ENCODE measurements at places on chromosomes 12 and 14.
A peak's percentile ranks its signal among the peaks of the same experiment; 100 is the strongest.

- DNase-seq = no peak
These were observed 160.2 kb downstream of the RIMBP2 start for GRCh38 chr12:130555628-130556485.

DNA sequence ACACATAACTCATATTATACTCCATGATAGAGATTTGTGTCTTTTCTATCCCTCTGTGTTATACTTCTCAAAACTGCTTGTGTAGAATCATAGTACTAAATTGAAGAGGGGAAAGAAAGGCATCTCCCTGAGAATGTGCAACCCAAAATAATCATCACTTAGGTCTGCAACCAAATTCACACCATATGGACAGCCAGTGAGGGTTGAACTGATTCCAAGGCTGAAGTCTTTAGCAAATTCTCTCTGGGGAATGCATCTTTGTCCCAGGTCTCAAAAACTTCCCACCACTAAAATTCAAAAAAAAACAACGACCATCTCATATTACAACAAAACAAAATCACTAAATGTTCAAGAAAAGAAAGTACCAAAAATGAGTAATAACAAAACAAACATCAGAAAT, 11.0 kb downstream of the ZFC3H1 start:
- DNase-seq = no peak

DNA sequence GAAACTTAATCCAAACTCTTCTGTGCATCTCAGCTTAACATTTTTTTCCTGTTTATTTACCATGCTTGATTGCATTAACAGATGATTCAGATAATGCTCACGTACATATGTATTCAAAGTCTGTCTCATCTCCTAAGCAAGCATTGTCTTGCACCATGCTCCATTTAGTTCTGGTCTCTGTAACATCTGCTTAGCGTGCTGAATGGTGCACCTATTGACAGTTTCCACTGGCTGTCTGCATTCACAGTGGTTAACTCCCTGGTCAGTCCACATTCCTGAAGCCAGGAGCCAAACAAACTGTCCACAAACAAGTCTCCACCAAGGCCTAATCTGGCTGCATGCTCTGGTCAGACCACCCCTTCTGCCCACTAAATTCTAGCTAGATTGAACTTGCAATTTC, 83.9 kb downstream of the KNTC1 start:
- DNase-seq = no peak

- no peak for DNase-seq
These were observed 33.7 kb upstream of the IFT81 start for GRCh38 chr12:110090266-110091135.

- DNase-seq = no peak
These were observed 114.6 kb downstream of the TMEM132C start for GRCh38 chr12:128381541-128381940.

DNA sequence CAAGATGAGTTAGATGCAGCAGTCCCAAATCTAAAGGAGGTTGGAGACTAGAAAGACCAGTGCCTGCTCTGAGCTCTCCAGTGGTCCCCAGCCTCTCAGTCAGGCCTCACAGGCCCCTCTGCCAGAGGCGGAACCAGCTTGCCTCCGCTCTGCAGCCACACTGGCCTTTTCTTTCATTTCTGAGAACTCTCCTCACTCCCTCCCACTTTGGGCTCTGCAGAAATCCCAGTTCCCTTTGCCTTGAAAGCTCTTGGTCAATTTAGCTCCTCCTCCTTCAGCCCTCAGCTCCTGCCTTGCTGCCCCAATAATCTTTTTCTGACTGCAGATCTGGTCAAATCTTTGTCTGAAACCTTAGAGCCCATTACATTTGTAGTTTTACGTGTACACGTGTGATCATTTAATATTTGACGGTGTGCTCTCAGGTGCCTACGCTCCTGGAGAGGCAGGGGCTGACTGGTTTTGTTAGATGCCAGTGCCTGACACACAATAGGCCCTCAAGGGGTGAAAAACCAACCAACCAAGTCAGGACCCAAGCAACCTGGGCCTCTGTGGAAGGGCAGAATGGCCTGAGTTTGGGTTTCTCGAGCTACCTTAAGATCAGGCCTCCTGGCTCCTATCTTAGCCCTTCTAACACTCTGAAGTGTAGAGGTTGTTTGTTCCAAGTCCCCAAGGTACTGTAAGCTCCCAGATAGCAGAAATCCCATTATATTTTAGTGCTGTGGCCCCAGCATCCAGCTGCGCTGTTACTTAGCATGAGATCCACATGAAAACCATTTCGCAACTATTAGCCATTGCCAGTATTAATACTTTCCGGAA, 1.1 kb upstream of the NUDT4 start:
- no peak for DNase-seq

DNA sequence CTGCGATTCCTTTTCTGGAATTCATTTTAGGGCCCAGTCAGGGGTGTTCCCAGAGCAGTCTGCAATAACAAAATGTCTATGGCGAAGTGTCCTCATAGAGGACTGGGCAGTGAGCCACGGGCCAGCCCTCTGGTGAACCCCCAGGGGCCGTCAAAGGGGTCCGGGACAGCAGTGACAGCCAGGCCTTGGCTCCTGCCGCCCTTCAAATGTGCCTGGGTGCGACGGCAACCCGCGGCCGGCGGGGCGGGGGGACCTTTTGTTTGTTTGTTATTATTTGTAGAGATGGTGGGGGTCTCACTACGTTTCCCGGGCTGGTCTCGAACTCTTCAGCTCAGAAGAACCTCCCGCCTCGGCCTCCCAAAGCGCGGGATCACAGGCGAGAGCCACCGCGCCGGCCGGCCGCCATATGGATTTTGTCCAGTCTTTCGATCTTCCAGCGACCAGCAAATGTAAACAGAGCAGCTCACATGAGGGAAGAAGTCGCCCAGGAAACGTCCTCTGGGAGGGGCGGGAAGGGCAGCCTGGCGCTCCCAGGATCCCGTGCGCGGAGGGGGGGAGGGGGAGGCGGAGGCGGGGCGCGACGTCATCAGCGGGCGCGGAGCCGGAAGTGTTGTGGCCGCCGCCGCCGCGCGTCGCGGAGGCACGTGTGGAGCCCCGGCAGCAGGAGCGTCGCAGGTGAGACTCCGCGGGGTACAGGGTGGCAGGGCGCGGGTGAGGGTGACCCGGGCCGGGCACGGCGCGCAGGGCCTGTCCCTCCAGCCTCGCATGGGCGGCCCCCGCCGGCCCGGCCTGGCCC, at the start of gene TRMT61A:
Gene TRMT61A (plus strand): TSS at position 610 of the 796 bp plus-strand sequence. CDS start 783 bp downstream, outside the sequence.
- DNase-seq = peak; percentile 90

GRCh38 chr12:102951841-102952240, 5.6 kb upstream of the ASCL1 start:
- DNase-seq = no peak

DNA sequence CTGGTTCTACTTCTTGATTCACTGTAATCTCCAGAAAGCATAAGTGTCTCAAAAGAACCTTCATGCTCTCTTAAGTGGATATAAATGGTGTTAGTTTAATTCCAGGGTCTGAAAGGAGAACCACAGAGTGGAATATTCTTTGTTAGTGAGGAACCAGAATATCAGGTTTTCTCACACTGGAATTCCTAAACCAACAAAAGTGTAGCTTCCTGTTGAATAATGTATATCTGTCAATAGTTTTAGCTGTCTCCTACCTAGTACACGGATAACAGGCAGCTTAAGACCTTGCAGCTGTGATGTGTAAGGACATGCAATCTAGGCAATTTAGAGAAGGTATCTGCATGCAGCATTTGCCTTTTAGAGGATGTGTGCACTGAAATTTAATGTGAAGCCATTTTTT, 24.0 kb downstream of the LRIG3 start:
- no peak for DNase-seq

DNA sequence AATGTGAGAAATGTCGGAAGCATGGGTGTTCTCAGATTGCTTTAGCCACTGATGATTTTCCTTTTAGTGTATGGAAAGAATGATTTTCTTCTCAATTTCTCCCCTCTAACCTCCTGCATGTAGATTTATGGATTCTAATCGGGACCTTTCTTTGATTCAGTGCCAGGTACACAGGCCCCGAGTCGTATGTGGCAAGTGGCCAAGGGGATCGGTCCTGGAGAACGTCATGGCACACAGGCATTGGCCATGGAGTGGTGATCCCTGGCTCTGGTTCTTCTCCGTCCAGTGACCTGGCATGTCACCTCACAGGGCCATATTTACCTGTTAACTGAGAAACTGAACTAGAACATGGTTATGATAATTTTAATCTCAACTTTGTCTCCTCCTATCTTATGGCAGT, 58.1 kb downstream of the ETV6 start:
- no peak for DNase-seq
